Common myeloid progenitor, CD34-positive (primary cell): ENCODE measurements at places on chromosomes 6 and 20.

GRCh38 chr6:26199773-26200764, 112.8 kb downstream of the HFE start:
- DNase-seq, result peak; percentile 87

DNA sequence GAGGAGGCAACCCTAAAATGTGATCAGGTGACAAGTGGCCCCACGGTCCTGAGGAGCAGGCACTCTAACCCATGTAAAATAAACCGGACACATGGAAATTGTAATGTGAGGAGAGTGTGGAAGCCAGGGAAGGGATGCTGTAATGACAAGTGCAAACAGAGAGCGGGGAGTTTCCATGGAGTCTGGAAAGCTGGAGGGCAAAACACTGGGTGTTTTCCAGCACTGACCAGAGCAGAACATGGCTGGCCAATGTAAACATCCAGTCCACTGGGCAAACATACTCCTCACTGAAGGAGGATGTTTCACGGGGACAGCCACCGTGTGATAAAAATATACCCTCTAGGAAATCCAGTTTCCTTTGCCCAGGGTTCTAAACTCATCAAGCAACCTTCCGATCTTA, 219.0 kb upstream of the JARID2 start:
- no peak for DNase-seq

DNA sequence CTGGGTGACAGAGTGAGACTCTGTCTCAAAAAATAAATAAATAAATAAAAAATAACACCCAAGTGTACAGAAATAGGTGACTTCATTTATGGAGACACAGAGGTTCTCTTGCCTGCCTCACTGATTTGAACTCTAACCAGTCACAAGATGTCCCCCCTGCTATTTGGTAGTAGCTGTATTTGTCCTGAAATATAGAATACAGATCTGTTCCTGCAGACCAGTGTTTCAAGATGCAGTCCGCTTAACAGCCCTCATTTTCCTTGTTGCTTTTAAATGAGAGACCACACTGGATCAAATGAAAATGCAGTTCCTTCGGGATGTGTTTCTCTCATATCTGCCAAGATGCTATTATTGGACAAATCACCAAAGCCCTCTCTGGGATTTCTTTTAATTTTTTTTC, 7.6 kb downstream of the PLCB4 start:
- no peak for DNase-seq

DNA sequence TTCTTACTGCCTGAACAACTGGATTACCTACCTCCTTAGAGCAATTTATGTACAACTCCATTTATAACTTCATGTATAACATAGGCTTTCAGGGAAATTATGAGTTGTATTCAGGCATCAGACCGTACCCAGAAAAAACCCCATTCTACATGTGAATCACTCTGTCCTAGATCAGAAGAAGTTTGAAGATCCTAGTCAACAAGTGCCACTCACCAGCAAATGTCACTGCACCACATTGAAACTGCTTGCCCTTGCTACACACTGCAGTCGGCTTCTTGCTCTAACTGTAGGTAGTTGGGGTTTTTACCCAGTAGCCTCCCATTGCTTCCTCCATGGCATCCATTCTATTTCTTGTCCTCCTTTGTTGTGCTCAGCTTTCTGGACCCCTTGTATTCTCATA, 132.4 kb downstream of the DNAH8 start:
- no peak for DNase-seq

DNA sequence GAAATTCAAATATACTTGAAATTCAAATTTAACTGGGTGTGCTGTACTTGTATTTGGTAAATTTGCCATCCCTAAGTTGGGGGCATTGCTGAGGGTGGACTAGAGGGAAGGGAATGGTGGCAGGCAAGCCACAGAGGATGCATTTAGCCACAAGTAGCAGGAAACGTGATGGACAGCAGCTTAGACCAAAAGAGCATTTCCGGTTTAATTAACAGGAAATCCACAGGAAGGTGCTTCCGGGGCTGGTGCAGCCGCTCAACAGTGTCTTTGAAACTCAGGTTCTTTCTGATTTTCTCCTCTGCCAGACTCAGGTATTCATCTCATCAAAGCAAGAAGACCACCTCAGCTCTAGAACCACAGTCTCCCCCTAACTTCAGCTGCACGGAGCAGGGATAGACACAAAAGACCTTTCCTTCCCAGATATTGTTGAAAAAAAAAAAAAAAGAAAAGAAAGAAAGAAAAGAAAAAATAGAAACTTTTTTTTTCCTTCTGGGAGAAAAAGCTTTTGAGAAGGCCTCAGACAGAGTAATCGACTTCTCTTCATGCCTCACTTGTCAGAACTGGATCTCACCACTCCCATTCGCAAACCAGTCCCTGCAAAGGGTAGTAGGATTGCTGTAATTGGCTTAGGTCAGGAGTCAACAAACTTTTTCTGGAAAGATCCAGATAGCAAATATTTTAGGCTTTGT, 8.0 kb upstream of the BCAS1 start:
- peak; percentile 68 for DNase-seq

GRCh38 chr6:129141499-129141898, 258.6 kb downstream of the LAMA2 start:
- no peak for DNase-seq

- no peak for DNase-seq
Measured at GRCh38 chr20:57374931-57375651, 16.1 kb upstream of the RBM38 start.

DNA sequence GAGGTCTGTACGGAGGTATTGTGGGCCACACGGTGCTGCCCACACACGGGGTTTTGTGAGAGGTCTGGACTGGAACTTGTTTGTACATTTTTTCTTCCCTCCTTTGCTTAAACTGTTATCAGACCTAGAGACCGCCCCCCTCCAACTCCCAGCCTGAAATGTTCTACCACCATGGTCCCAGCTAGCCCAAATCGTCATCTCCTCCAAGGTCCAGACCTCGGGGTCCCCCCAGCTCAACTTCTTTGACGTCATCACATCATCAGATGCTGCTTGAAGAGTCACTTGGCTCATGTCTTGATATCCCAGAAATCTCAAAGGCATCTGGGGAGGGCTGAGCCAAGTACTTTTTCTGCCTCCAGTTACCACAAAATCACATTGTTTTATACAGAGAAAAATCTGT, 2.8 kb upstream of the CCDC170 start:
- DNase-seq, result no peak

DNA sequence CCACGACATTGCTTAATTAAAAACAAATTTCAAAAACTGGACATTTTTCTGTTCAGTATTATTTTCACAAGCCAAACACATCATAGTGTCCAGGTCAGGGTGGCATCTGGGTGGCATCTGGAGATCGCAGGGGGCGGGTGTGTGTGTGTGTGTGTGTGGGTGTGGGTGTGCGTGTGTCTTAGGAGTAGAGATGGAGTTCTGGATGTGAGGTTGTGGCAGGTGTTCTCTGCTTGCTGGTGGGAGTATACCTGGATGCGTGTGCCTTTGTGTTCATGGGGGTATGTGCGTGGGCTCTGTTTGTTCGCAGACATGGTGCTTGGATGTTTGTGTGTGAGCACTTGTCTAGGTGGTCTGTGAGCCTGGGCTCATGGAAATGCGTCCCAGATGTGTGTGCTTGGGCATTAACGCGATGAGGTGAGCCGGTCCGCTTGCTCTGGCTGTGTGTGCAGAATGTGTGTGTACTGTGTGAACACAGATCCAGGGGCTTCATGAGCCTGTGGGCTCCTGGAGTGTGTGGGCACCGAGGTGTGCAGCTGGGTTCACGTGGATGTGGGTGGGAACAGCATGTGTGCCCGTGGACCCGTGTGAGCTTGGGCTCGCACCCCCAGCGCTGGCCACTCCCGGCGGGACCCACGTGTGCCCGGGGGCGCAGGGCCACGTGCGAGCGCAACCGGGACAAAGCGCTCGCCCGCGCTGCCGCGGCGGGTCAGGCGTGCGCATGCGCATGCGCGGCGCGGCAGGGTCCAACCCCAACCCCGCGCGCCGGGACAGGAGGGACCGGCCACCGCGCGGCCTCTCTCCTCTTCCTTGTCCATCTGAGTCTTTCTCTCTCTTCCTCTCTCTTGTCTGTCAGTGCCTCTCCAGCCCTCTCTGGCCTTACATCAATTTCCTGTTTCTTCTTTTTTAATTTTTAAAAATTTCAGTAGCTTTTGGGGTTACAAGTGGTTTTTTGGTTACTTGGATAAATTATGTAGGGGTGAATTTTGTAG, 60.4 kb downstream of the SRC start:
- DNase-seq, result no peak

DNA sequence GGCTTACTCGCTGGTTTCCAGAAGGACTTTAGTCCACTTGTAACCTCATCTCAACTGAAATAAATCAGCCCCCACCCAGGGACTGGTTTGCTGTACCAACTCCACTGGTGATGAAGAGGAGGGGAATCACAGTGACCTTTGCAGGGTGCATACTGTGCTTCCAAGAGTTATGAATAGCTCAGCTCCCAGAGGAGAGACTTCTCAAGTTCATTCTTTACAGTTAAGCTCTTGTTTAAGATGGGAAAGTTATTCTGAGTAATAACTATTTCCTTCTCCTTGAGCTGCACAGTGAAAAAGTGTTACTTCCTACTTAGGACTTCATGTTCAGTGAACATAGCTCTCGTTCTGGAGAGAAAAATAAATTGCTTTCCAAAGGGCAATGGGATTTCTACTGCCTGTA, 166.5 kb upstream of the ECI2 start:
- DNase-seq, result no peak

DNA sequence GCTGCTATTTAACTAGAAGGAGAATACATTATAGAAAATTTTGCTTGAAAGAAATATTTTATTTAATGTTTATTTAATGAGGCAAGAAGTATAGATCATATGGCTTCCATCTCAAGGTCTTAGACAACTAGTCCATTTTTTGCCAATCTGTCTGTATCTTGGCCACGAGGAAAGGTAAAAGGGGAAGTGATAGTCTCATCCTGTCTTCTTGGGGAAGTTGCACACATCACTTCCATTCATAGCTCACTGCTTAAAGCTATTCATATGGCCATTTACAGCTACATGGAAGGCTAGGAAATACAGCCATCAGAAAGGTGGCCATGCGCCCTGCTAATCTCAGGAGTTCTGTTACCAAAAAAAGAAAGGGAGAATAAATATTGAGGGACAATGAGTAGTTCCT, 50.8 kb downstream of the METTL24 start:
- peak; percentile 16 for DNase-seq

GRCh38 chr6:137175157-137175867, 1.9 kb upstream of the IL22RA2 start:
- DNase-seq, result no peak

DNA sequence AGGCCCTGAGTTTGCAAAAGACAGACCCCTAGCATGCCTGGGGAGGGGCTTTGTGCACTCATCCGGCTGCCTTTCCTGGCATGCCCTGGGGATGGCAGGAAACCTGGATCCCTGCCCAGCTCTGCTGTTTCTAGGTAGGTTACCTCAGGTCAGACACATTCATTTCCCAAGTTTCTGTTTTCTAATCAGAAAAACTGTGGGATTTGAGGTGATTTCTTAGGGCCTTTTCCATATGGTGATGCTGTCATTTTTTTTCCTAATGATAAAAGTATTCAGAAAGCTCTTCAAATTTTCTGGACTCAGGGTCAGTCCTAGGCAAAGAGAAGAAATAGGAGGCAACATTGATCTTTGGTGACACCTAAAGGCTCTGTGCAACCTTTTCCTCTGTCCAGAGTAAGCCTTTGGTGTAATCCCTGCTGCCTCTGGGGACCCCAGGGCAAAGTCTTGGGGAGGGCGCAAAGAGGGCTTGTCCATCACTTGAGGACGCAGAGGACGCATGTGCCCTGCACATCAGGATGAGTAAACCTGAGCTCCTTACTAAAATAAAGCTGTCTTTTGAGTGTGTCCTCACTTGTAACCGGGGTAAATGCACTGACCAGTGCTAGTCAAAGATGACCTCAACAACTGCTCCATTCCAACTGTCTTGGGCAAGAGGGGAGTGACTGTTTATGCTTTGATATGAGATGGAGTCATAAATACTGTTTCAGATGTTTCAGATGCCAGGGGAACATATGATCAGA, 13.5 kb upstream of the TRAM2 start:
- no peak for DNase-seq

DNA sequence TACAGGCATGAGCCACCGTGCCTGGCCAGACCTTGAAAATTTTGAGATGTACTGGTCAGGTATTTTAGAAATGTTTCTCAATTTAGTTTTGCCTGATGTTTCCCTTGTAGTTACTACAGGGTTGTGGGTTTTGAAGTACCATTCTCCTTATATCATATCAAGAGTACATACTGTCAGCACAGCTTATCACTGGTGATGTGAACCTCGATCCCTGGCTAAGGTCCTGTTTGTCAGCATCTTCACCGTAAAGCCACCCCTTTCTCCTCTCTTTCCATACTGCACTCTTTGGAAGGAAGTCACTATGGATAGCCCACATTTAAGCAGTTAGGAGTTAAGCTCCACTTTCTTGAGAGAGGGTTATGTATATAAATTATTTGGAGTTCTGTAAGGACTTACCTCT, 27.8 kb downstream of the PHACTR2 start:
- no peak for DNase-seq

DNA sequence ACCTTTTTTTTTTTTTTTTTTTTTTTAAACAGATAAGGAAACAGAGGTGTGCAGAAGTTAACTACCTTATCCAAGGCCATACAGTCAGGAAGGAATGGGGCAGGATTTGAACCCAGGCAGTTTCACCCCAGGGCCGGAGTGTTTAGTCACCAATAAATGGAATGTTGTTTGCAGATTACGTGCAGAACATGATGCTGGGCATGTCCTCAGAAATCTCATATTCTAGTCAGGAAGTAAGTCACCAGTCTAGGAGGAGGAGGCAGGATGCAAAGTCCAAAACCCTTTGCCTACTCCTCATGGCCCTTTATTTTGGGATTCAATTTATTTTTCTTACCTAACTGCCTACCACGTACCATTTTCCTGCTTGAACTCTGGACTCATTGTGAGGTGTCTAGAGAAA, 57.1 kb upstream of the LRRC1 start:
- no peak for DNase-seq

DNA sequence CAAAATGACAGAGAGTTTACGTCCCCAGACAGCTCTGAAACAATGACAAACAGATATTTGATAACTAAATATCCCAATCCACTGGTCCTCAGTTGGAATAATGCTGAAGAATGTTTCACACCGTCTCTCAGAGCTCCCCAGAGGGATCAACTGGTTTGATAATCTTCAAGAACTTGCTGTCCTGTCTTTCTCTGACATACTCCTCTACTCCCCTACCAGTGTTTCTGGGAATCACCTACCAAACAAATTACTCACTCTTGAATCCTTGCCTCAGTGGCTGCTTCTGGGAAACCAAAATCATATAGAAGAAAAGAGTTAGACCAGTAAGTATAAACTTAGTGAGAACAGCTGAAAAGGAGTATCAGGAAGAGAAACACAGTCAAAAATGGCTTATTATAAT, 469.7 kb upstream of the JAG1 start:
- DNase-seq, result no peak
